ENCODE measurements at places on chromosomes 6 and 20.

- no peak for DNase-seq
Observed at GRCh38 chr20:46349742-46350056, 41.4 kb upstream of the CDH22 start.

DNA sequence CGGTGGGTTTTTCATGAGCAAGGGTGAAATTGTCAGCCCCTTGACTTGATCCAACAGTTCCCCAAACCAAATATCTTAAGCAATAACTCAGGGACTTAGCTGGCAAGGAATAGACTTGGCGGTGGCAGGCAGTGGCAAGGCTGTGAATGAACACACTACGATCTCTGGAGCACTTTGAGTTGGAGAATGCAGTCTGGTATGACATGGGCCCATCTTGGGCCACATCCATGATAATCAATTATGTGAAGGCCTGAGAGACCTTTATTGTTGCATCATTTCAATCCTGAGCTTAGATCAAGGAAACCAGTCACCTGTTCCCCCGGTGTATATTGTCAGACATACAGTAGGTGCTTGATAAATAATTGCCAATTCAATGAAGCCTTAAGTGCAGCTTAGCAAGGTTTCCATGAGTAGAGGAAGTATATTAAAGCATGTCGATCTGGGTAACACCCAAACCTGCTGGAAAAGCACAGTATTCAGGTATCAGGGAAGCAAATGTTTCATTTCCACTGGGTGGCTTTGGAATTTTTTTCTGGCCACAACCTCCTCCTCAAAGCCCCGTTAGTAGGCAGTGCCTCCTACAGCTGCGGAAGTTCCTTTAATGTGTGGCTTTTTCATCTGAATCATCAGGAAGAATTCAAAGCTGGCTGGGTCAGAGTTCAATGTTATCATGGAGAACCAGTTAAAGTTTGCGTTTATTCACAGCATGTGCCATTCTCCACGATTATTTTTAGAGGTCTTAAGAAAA is 10.2 kb downstream of the CASS4 start:
- peak; percentile 65 for DNase-seq

GRCh38 chr6:43761666-43762409 is 8.2 kb upstream of the VEGFA start:
- no peak for DNase-seq

- DNase-seq, result no peak
Observed at GRCh38 chr6:21653905-21654304, 60.4 kb downstream of the SOX4 start.

- no peak for DNase-seq
Observed at GRCh38 chr6:39402239-39402751, 79.8 kb upstream of the KCNK16 start.

GRCh38 chr6:1838604-1839213 is 229.0 kb downstream of the FOXC1 start:
- DNase-seq, result no peak

DNA sequence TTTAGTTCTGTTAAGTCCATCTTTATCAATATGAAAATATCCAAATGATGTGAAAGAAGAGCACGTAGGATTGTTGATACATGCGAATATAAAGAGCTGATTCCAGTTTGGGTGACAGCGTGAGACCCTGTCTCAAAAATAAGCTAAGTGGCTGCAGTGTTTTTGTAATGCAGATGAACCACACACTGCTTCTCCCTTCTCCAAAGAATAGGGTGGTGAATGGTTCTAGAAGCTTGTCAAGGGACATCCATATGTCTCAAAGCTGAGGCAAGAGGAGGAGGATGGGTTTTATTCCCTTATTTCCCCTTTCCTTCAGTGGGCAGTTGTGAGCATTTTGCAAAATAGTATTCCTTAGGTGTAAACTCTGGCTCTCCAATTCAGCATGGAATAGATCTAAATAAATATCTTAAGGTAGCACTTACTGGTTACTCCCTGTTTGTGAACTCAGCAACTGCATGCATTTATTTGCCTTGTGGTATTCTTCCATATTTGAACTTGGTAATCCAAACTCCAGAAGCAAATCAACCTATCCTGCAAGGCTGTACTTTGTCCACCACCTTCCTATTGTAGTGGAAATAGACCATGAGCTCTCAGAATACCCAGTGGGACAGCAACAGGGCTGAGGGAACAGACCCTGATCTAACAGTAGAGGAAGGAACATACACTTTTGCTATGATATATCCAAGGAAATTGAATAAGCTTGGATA is 38.0 kb downstream of the XRN2 start:
- no peak for DNase-seq

GRCh38 chr20:37892001-37892400 is 10.9 kb upstream of the VSTM2L start:
- no peak for DNase-seq

DNA sequence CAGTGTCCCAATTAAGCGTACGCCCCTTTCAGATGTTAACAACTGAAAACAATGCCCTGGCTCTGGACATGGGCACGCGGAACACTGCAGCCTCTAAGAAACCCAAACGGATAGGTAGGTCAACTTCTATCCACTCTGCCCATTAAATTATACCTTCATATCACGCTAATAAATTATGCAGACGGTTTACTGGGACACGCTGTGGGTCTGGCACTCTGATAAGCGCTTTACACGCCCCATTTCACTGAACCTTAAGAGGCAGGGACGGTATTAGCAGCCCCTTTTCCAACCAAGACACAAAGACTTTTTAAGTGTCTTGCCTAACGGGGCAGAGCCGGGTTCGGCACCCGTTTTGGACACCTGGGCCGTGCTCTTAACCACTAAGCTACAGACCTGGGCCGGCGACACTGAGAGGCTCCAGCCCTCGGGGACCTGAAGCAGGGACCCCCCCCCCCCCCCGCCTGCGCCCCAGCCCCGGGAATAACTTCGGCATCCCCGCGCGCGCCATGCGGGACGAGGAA is 744 bp downstream of the STAU1 start:
- DNase-seq, result no peak

- no peak for DNase-seq
Observed at GRCh38 chr6:90039911-90040310, 145.6 kb downstream of the GJA10 start.

GRCh38 chr20:24665196-24665595 is 195.8 kb downstream of the SYNDIG1 start:
- DNase-seq, result no peak

Measured in 8988T (cell line).